Cortex of kidney (tissue), 1 donor: ENCODE measurements at places on chromosomes 7 and 10.

DNA sequence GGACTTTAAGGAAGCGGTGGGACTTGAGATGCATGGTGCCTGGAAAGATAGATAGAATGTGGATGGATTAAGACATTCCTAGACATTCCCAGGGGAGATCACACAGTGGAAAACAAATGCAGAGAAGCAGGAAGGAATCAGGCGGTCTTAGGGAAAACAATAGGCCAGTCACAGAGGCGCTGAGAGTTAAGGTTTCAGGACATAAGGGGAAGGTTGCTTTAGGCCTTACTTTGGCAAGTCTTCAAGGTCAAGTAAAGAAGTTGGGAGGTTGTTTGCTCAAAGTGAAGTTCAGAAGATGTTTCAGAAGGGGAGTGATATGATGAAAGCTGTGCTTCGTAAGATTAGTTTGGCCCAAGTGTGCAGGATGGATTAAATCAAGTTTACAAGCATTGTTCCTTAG, 109.4 kb downstream of the SUGCT start:
- no peak for DNase-seq

DNA sequence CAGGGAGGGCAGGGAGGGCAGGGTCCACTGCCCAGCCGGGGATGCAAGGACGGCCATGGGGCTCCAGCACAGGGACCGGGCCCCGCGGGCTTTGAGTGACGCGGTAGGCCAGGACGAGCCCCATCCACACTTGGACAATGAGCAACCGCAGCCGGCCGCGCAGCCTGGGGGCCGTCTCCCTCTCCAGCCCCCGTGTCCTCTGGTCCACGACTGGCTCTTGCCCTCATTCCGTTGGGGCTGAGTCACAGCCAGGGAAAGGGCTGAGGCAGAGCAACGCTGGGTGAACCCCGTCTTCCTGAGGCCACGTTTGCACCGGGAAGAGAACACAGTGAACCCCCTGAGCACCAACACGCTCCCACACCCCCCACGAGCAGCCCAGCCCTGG, 23.7 kb downstream of the SHH start:
- DNase-seq, result no peak

GRCh38 chr10:97574374-97575126, 2.0 kb downstream of the ANKRD2 start:
- no peak for DNase-seq

DNA sequence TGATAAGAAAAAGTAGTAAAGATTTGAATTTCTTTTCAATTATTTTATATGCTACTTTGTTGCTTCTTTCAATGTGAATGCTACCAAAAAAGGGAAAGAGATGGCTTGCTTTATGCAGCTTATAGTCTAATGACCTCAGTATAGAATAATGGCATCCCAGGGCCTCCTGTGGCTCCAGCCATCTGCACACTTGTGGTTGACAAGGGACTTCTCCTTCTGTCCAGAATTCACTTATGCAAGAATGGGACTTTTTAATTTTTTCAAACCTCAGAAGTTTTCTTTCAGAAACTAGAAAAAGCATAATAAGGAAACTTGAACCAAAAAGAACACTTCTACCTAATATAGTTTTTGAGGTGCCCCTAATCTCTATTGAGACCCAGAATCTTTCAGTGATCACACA, 310.9 kb downstream of the CTNNA3 start:
- DNase-seq, result no peak

DNA sequence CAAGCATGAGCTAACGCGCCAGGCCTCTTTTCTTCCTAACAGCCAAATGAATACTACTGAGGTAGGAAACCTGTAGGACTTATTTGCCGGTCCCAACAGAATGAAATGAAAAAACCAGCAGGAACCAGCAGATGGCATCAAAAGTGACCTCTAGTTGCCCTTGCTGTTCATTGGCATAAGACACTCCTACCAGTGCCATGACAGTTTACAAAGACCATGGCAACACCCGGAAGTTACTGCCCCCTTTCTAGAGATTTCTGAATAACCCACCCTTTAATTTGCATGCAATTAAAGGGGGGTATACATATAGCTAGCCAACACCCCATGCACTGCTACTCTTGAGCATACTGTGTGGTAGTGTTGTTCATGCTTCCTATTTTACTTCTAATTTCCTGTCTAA, 65.2 kb downstream of the ATE1 start:
- no peak for DNase-seq

DNA sequence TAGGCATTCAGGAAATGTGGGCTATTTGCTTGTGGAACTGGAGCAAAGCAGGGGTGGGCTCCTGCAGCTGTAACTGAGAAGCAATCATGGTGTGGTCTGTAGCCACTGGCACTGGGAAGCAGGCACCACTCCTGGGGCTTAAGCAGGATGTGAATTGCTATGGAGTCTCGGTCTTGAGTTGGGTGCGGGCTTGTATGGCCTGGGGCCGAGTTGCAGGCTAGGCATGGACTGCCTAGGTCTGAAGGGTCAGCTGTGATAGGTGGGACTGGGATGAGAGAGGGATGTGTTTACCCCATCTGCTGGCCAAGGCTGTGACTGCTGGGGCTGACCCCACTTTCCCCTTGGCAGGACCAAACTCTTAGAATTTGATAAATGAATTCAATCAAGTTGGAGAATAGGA, 43.0 kb downstream of the ADCY1 start:
- DNase-seq, result no peak

GRCh38 chr10:131129544-131129943, 182.0 kb downstream of the TCERG1L start:
- DNase-seq, result no peak

DNA sequence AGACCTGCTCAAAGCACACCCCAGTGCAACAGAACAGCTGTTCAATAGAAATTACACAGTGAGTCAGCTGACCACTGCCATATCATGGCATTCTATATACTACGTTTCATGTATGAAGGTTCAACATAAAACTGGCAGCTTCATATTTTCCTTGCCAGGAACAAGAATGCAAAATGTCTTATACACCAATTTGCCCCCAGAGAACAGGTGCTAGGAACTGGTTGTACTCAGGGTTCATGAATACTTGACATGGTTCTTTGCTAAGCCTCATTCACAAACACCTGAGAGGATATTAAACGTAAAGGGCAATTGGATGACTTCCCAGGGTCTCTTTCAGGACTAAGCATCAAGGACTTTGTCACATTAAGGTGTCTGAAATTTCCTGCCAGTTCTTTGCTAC, 6.9 kb downstream of the MYOF start:
- DNase-seq, result no peak

DNA sequence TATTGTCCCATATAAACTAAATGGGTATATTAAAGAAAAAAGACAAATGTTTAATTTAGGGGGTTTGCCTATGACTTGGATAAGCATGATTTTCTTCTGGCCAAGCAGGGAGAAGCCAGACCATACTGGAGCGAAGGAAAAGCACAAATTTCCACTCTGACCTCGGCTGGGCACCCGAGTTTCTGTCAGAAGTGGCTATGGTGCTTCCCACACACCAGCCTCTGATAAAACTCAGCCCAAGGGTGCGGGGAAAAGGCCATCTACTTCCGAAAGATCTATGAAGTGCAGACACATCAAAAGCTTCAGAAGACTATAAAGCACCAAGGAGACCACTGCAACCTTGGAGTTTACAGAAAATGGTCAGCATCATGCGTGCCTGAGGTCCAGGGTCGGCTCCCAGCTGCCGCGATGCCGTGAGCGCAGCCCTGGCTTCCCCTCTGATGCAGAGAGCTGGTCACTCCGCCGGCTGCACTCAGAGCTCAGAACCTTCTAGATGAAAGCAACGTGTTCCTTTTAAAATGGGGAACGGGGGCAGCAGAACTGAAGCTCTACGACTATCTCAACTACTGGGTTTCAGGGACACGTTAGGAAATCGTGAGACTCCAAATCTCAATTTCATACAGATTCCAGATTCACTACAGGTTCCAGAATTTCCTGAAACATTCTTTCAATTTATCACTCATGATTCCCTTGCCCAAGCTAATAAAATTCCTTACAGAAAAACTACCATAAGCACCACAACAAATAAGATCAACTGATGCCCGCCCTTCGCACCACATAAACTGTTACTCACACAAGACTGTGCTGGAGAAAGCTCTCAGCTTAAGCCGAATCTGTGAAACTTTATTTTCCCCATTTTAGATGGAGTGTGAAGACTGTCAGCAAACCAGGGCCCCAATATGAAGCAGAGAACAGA, 84.5 kb downstream of the DIP2C start:
- DNase-seq, result no peak

GRCh38 chr7:106927536-106927935, 62.5 kb downstream of the PIK3CG start:
- DNase-seq, result no peak

- DNase-seq, result no peak
Observed at GRCh38 chr7:2637505-2638223, 5.9 kb downstream of the TTYH3 start.

- DNase-seq, result no peak
Observed at GRCh38 chr7:12066521-12066920, 144.6 kb upstream of the TMEM106B start.

DNA sequence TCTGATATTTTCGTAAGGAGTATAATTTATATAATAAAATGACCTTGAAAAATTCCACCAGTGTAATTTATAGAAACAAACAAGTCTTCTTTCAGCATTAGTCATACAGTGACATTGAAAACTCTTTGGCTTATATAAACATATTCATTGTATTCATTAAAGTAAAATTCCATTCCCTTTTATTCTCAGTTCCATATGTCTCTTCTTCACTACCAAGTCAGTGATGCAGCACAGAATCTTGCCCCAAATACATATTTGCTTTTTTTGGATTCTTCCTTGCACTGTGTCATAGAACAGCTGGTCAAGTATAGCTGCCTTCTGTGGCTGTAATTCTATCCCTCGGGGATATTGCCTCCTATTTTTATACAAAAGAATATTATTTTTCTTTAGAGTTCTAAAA, 884.5 kb upstream of the POT1 start:
- no peak for DNase-seq

- no peak for DNase-seq
Observed at GRCh38 chr7:106538638-106539037, 122.3 kb downstream of the CCDC71L start.
